DND-41 (cell line): ENCODE measurements at places on chromosomes 5 and 9.

- H3K36me3 ChIP-seq = peaks cover 46% of the 10 kb centered on the region
- H3K4me1 ChIP-seq = peaks cover 30% of the 10 kb centered on the region
- H3K4me3 ChIP-seq = no peak overlapping the region
- H3K27ac ChIP-seq = no peak overlapping the region
These were observed 4.5 kb downstream of the DAP start for GRCh38 chr5:10756549-10756948.

DNA sequence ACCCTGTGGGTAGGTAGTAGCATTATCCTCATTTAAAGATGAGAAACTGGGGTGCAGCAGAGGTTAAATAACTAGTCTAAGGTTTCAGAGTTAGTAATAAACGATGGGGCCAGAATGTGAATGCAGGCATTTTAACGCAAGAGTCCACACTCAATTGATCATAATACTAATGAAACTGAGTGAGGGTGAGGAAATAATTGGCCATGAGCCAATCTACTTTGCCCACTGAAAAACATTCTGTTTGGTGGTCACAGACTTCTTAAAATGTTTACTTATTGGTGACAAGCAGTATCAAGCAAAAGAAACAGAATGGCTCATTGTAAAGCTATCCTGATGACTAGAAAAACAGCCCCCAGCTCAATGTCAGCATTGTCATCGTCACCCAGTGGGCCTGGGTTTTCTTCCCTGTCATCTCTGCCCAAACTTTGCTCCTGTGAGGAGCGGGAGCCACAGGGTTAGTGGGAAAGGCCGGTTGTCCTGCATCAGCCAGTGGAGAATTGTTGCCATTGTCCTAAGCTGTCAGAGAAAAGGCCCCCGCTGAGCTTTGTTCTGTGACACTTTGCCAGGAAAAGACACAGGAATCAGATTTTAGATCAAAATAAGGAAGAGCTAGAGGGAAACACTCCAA is 77.3 kb upstream of the MAN2A1 start:
- no peaks in the 10 kb centered on the region for H3K4me1 ChIP-seq
- no peaks in the 10 kb centered on the region for H3K27me3 ChIP-seq

DNA sequence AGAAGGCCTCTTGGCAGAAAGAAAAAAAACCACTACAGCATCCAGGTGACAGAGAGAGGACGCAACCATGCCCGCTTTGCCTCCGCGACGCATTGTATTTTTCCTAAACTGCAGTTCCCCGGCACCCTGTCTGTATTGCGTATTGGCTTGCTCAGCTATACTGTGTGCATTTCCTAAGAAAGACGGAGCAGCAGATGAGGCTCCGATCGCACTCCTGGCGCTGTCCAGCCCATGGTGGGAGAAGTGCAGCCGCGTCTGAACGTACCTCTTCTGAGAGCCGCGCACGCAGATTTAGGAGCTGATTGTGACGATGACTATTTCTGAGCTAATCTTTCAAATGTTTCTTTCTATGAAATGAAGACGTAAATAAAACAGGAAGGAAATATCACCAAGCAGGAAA is 366.5 kb downstream of the IRX1 start:
- no peak overlapping the region for H3K4me3 ChIP-seq
- H3K4me1 ChIP-seq = peaks cover 34% of the 10 kb centered on the region
- DNase-seq = no peak
- no peaks in the 10 kb centered on the region for H3K27me3 ChIP-seq
- no peaks in the 10 kb centered on the region for H3K36me3 ChIP-seq
- peak overlapping the region; percentile 80; the same call in 1 of the 2 replicates for H3K27ac ChIP-seq

DNA sequence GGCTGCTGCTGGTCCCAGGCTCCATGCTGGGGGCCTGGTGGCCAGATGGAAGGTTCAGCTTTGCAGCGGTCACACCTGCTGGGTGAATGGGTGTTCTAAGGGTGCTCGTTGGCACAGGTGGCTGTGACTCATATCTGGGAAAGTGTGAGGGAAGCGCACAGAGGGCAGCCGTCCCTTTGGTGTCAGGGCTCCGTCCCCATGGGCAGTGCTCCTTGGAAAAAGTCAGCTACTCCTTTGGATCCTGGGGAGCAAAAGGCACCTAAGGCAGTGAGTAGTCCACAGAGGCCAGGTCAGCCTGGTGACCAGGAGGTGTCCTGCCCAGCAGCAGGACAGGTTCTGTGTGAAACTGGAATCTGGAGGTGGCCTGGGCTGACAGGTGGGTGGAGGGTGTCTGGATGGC is 18.4 kb upstream of the GBGT1 start:
- H3K36me3 ChIP-seq = no peaks in the 10 kb centered on the region
- no peak overlapping the region for H3K27ac ChIP-seq
- H3K4me3 ChIP-seq = no peak overlapping the region
- H3K4me1 ChIP-seq = peaks cover 6% of the 10 kb centered on the region; the same call in 1 of the 2 replicates
- no peaks in the 10 kb centered on the region for H3K27me3 ChIP-seq

DNA sequence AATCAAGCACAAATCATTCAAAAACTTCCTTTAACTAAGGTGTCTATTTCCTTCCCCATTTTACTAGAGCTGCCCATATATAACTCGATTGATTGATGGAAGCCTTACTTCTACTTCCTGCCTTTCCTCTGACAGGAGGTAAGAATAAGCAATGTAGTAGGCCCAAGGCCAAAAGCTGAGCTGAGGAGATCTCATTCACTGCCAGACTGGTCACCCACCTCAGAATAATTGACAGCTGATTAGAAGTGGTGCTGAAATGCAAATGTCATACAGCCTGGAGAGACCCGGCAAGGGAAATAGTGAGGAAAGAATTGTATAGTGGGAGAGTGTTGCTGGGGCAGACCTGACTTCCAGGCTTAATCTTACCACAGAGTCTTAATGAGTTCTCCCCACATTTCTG is 239.9 kb downstream of the SAXO1 start:
- H3K4me3 ChIP-seq = no peak overlapping the region
- no peak overlapping the region for H3K27ac ChIP-seq
- H3K36me3 ChIP-seq = no peaks in the 10 kb centered on the region
- DNase-seq = no peak
- peaks cover 3% of the 10 kb centered on the region for H3K27me3 ChIP-seq

DNA sequence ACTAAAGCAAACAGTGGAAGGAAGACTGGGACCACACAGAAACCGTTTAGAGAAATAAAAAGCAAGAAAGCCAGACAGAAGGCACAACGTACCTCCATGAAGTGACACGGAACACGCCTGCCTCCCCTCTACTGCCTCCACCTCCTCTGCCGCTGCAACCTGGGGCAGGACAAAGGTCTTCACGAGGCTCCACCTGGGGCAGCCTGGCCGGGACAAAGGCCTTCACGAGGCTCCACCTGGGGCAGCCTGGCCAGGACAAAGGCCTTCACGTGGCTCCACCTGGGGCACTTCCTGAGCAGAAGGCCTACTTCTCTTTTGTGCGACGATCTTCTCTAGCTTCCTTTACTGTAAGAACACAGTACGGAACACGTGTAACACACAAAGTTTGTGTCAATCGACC is 11.7 kb downstream of the QSOX2 start:
- no peaks in the 10 kb centered on the region for H3K27me3 ChIP-seq
- peaks cover 50% of the 10 kb centered on the region for H3K36me3 ChIP-seq
- H3K27ac ChIP-seq = no peak overlapping the region

GRCh38 chr9:6443661-6444060 is 30.7 kb downstream of the UHRF2 start:
- no peaks in the 10 kb centered on the region for H3K4me1 ChIP-seq
- no peak overlapping the region for H3K27ac ChIP-seq

GRCh38 chr5:77208507-77209163 is 1.8 kb upstream of the PDE8B start:
- peaks cover 13% of the 10 kb centered on the region for H3K27me3 ChIP-seq
- H3K36me3 ChIP-seq = no peaks in the 10 kb centered on the region
- DNase-seq = no peak
- H3K4me1 ChIP-seq = no peaks in the 10 kb centered on the region

GRCh38 chr5:73158313-73158712 is 14.7 kb upstream of the TMEM174 start:
- H3K4me3 ChIP-seq = no peak overlapping the region
- H3K36me3 ChIP-seq = no peaks in the 10 kb centered on the region
- peaks cover 27% of the 10 kb centered on the region for H3K27me3 ChIP-seq
- no peak for DNase-seq
- H3K27ac ChIP-seq = no peak overlapping the region
